Stimulated activated naive CD8-positive, alpha-beta T cell treated with anti-CD3 and anti-CD28 coated beads, Interleukin-15, amount 100 ng/mL, for 72 hours (primary cell): ENCODE measurements at places on chromosomes 4 and X.

DNA sequence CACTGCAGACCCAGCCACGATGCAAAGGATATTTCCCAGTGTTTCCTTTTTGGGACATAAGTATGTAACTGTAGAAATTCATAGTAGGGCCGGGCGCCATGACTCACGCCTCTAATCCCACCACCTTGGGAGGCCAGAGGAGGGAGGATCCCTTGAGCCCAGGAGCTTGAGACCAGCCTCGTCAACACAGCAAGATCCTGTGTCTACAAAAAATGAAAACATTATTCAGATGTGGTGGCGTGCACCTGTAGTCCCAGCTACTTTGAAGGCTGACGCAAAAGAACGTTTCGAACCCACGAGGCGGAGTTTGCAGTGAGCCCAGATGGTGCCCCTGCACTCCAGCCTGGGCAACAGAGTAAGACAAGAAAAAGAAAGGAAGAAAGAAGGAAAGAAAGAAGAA is 49.2 kb downstream of the CRLF2 start:
- no peak for DNase-seq

GRCh38 chrX:104370089-104370488 is 115.4 kb upstream of the ESX1 start:
- no peak for DNase-seq

DNA sequence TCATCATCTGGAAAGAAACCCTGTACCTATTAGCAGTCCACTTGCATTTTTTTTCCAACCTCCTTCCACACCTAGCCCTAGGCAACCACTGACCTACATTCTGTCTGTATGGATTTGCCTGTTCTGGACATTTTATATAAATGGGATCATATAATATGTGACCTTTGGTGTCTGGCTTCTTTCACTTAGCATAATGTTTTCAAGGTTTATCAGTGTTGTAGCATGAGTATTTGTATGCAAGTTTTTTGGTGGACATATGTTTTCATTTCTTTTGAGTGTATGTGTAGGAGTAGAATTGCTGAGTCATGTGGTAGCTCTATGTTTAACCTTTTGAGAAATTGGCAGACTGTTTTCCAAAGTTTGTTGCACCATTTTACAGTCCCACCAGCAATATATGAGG is 198.6 kb downstream of the CEP135 start:
- no peak for DNase-seq

- DNase-seq, result no peak
These were observed 15.7 kb downstream of the OFD1 start for GRCh38 chrX:13750204-13750603.

DNA sequence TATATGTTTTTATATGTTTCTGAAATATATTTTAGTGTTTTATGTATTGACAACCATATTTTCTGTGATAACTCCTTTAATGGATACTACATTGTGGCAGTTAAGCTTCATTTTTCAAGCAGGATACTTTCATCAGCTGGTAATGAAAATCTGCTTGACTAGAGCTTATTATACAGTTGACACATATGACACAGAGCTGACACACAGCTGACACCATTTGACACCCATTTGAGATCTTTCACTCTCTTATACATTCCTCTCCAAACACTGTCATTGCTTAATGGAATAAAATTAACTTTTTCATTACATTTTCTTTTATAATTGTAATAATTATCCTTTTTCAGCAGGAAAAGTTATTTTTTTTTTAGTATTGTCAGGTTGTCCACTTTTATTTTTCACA is 561.1 kb upstream of the NDST4 start:
- no peak for DNase-seq

DNA sequence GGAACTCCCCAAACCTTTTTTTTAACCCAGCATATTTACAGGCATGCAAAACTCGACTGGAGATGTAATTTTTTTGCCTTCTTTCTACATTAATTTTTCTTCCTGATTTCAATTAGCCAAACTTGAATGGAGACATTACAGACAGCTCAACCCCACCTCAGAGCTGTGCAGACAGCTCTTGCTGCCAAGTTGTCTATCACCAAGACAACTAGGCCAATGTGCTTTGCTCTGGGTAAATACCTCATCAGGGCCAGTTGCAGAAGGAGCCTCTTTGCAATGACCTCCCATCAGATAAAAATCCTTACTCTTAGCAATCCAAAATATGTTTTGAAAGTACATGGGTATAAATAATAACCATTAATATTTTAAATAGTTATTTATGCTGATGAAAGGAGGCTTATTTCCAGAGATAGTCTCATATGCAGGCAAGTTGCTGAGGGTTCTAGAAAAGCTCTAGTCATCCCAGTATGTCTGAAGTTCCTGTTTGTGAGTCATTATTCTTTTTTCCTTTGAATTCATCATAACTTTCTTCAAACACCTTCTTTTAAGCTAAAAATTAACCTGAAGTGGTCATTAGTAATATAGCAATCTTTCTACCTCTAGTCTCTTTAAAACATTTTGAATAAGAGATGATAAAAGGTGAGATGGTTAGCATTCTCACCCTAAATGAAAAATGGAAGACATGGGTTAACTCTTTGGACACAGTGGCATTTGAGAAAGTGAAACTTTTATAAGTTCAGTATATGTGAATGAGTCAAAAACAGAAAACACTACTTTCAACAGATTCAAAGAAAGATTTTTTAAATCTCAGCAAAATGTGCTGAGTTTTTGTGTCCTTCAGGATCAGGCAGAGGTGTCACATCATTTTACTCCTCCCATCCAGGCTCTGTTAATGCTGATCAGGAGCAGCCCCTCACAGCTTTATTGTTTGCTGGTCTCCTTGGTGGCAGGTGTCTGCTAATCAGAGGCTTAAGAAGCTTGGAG is 475.5 kb upstream of the FGF16 start:
- DNase-seq, result no peak

GRCh38 chr4:120990246-120990645 is 67.7 kb upstream of the PRDM5 start:
- DNase-seq, result no peak

GRCh38 chr4:3261411-3262207 is 12.7 kb downstream of the MSANTD1 start:
- no peak for DNase-seq

- DNase-seq, result no peak
These were observed 142.3 kb upstream of the SLIT2 start for GRCh38 chr4:20109391-20109790.

- DNase-seq, result no peak
These were observed 22.2 kb upstream of the MANBA start for GRCh38 chr4:102783006-102783405.

- no peak for DNase-seq
These were observed 20.1 kb downstream of the ARHGEF9 start for GRCh38 chrX:63764946-63765345.

DNA sequence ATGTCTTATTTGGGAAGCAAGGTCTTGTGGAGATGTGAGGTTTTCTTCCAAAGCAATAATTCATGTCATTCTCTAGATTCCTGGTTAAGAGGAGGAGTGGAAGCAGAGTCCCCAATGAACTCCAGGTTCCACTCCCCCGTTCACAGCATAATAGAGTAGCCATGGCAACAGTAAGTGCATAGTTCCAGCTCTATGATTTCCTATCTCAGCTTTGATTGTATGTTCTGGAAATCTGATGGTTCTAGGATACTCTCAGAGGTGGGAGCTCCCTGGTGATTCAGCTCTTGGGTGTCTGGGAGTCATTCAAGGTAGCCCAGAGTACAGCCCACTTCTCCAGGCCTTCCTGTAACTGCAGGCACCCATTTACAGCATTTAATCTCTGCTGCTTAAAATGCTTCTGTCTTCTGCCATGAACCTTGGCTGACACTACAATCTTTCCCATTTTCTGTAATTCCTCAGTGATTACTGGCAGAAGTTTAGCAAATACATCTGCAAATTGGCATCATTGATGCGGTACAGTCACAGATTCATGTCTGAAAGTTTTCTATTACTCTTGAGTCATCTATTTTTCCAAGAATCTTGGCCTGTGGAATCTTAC is 242.0 kb downstream of the MAPK10 start:
- no peak for DNase-seq

GRCh38 chr4:141348125-141348524 is 127.4 kb downstream of the ZNF330 start:
- no peak for DNase-seq

DNA sequence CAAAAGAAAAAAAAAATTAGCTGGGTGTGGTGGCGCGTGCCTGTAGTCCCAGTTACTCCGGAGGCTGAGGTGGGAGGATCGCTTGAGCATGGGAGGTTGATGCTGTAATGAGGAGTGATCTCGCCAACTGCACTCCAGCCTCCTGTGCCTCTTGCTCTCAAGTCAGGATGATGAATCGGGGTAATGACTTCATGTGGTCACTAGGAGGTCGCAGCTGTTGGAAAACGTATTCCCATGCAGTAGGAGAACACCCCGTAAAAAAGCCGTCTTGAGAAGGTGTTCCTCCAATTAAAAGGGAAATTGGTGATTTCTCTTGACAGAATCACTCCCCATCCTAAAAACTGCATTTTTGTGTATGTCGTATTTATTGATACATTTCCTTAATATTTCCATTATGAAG is 2.2 kb downstream of the CCNB3 start:
- DNase-seq, result no peak

- DNase-seq, result no peak
These were observed 38.3 kb downstream of the RAPGEF2 start for GRCh38 chr4:159141193-159141592.

- DNase-seq, result no peak
These were observed 138.9 kb downstream of the SMIM20 start for GRCh38 chr4:26052663-26053541.

- no peak for DNase-seq
These were observed 57.1 kb downstream of the RBM46 start for GRCh38 chr4:154838155-154838554.

GRCh38 chr4:98447648-98448047 is 186.5 kb downstream of the RAP1GDS1 start:
- DNase-seq, result no peak

DNA sequence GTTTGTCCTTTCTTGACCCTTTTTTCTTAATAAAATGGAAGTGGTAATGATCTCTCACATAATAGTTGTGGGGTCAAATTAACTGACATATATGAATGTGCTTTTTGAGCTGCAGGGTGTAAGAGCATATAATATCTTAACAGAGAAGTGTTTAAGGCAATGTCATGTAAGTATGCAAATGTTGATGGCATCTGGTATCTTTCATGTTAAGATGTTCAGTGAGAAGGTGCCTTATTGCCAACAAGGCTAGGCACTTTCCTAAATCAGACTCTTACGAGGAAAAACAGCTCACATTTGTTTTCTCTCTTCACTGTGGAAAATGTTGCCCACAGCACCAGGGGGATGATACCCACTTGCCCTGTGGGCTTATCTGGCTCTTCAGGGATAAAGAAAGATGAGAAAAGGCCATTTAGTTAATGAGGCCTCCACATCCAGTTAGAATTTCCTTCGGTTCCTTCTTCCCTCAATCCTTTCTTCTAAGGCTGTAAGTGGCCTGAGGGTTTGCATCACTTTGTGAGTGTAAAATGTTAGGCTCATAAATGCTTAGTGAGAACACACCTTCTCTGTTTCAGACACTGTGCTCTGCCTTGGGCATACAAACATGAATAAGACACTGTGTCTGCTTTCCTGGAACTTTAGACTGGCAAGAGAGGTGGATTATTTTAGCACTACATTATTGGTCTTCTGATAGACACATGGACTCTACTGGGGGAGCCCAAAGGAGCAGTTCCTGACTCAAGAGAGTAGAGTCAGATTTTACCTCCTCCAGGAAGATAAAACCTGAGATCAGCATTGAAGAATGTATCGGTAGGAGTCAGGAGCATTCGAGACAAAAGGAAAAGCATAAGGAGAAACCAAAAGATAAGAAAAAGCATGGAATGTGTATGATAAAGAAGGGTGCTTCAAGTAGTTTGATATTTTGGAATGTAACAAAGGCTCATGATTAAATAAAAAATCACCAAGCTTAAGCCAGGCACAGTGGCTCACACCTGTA is 135.5 kb downstream of the SOWAHB start:
- no peak for DNase-seq

DNA sequence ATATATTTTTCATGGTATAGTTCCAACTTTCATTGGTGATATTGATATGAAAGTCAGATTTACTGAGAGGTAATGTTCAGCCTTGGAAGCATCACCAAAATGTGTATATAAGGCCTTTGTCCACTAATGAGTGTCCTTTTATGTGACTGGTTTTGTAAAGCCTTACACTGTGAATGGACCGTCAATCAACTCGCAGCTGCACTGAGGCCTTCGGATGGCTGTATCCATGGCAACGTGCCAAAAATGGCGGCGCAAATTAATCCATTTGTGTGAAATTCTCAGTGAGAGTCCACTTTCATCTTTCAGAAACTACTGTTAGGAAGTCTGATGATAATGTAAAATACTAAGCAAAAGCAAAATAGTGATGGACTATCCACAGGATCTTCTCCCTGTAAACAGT is 131.7 kb downstream of the SPCS3 start:
- DNase-seq, result no peak
